Glutamatergic neuron (in vitro differentiated cells): ENCODE measurements at places on chromosomes 11 and 22. TPM values are rescaled to one million over a fixed set of nuclear protein-coding genes. Genes with fewer than 3 reads are reported as not detected.

- no peaks in the 10 kb centered on the region for H3K27me3 ChIP-seq
- H3K36me3 ChIP-seq, result no peaks in the 10 kb centered on the region
- no peak for DNase-seq
- H3K4me1 ChIP-seq, result no peaks in the 10 kb centered on the region
- H3K4me3 ChIP-seq, result no peak overlapping the region
Observed at GRCh38 chr11:111209543-111210355, 35.8 kb upstream of the POU2AF2 start.

- H3K27ac ChIP-seq, result no peak overlapping the region
- peaks cover 36% of the 10 kb centered on the region for H3K4me1 ChIP-seq
- peaks cover 2% of the 10 kb centered on the region for H3K27me3 ChIP-seq
- no peaks in the 10 kb centered on the region for H3K36me3 ChIP-seq
- DNase-seq, result no peak
Observed at GRCh38 chr22:35568751-35569739, 28.4 kb downstream of the RASD2 start.

DNA sequence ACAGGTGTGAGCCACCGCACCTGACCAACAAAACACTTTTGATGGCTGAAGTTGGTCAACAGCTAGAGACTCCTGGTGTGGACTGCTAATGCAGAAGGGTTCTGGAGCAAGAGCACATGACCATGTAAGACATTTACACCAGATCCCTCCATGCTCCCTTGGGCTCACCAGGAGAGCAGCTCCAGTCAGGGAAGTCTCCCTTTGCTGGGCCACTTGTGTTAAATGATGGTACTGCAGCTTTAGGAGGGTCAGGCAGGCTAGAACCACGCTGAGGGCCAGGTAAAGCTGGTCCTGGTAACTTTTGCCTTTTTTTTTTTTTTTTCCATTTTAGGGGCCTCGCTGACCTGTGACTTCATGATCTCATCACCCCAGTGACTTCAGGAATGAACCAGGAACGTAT, 146.4 kb downstream of the FBXO7 start:
- no peak overlapping the region for H3K27ac ChIP-seq
- H3K27me3 ChIP-seq, result peaks cover 5% of the 10 kb centered on the region
- H3K36me3 ChIP-seq, result peaks cover 4% of the 10 kb centered on the region
- H3K4me1 ChIP-seq, result peaks cover 4% of the 10 kb centered on the region
- no peak overlapping the region for H3K4me3 ChIP-seq

GRCh38 chr11:73652856-73653559, 6.6 kb downstream of the PLEKHB1 start:
- DNase-seq, result no peak
- no peaks in the 10 kb centered on the region for H3K36me3 ChIP-seq
- H3K27me3 ChIP-seq, result peaks cover 5% of the 10 kb centered on the region
- no peak overlapping the region for H3K4me3 ChIP-seq

- peak; percentile 71 for DNase-seq
- H3K27ac ChIP-seq, result no peak overlapping the region
- H3K27me3 ChIP-seq, result peaks cover 6% of the 10 kb centered on the region
- H3K4me1 ChIP-seq, result peaks cover 5% of the 10 kb centered on the region
- H3K36me3 ChIP-seq, result no peaks in the 10 kb centered on the region
Observed at GRCh38 chr11:59668188-59668949, 468 bp downstream of the PATL1 start.

- peaks cover 14% of the 10 kb centered on the region for H3K27me3 ChIP-seq
- no peaks in the 10 kb centered on the region for H3K36me3 ChIP-seq
- peaks cover 9% of the 10 kb centered on the region for H3K4me1 ChIP-seq
- no peak overlapping the region for H3K4me3 ChIP-seq
- no peak overlapping the region for H3K27ac ChIP-seq
Observed at GRCh38 chr11:117564321-117564720, 232.7 kb downstream of the DSCAML1 start.

DNA sequence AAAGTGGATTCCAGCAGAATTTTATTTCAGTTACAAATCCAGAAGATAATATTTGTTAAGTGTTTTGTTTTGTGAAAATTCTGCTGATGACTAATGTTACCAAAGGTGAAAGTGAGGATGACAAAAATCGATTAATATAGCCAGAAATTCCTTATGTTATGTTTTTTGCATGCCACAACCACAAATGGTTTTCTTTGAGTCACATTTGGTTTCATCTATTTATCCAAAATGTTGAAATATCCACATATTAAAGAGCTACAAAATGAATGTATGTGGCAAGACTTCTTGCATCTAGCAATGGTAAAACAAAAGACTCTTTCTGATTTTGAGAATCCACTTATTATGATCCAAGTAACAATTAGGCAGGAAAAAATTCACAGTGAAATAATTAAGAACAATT, 150.1 kb upstream of the LRRC4C start:
- no peaks in the 10 kb centered on the region for H3K4me1 ChIP-seq
- no peak overlapping the region for H3K27ac ChIP-seq
- H3K27me3 ChIP-seq, result no peaks in the 10 kb centered on the region
- no peaks in the 10 kb centered on the region for H3K36me3 ChIP-seq

The B3GAT1 gene
- total RNA-seq, result 240 TPM

GRCh38 chr22:50481440-50482106, at the start of gene ADM2:
ADM2 (plus strand) TSS chr22:50481543; CDS start chr22:50481848, 305 bp downstream.
- peaks cover 21% of the 10 kb centered on the region for H3K27me3 ChIP-seq
- peak within 1 kb of the TSS; percentile 78 for H3K4me3 ChIP-seq
- no peaks in the 10 kb centered on the region for H3K36me3 ChIP-seq
- peaks cover 10% of the 10 kb centered on the region for H3K4me1 ChIP-seq

DNA sequence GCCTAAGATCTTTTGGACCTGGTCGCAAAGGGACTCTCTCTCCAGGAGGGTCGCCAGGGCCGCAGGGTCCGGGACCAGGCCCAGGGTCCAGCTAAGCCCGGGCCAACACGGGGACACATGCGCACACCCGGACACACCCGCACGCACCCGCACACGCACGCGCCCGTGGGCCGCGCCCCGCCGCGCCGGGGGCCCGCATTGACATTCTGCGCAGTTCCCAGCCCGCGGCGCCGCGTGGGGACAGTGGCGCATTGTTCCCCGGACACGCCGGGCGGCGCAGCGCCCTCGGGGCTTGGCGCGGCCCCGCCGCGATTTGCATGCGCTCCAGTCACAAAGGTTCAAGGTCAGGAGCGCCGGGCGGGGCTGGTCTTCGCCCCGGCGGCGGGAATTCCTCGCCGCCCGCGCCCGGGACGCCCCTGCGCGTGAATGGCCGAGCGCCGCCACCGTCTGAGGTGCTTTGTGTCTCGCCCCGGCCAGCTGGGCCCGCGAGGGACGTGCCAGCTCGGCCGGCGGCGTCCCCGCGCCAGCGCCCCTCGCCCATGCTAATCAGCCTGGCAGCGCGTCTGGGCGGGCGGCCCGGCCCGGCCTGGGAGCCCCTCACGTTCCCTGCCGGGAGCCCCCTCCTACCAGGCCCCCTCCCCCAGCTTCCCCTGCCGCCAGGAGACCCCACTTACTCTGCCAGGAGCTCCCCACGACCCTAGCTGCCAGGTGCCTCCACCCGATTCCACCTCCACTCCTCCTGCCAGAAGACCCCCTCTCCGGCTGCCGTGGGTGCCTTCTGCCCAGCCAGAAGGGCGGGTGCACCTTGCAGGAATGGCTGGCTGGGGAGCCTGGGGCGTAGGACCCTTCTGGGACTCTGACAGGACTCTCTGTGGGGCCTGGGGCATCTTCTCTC, 50.5 kb upstream of the WNT7B start:
- H3K36me3 ChIP-seq, result no peaks in the 10 kb centered on the region
- H3K27me3 ChIP-seq, result peaks cover 13% of the 10 kb centered on the region
- no peak for DNase-seq
- H3K4me3 ChIP-seq, result peak overlapping the region; percentile 52
- no peak overlapping the region for H3K27ac ChIP-seq

DNA sequence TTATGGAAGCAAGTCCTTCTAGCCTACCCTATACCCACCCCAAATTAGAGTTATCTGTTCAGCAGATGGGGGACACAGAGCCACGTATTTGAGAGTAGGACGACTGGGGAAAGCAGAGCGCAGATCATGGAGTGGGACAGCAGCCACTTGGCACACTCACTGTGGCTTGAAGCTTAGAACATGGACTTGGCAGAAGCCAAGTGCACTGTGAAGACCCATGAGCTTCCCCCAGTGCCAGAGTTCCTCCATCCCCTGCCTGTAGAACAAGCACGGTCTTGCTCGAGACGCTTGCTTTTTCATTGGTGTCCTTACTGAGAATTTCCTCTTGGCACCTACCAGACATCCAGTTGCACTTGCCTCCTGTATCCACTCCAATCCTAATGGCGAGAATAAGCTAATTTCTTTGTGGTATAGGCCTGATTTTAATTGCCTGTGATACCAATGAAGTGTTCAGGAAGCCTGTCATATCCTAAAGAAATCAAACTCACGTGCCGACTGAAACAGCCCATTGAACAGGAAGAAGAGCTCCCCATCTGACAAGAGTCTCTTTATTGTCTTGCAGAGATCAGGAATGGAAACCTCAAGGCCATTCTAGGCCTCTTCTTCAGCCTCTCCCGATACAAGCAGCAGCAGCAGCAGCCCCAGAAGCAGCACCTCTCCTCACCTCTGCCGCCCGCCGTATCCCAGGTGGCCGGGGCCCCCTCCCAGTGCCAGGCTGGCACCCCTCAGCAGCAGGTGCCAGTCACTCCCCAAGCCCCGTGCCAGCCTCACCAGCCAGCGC, 166.9 kb downstream of the NAV2 start:
- no peaks in the 10 kb centered on the region for H3K27me3 ChIP-seq
- no peaks in the 10 kb centered on the region for H3K36me3 ChIP-seq
- no peak overlapping the region for H3K4me3 ChIP-seq
- no peak for DNase-seq
- no peaks in the 10 kb centered on the region for H3K4me1 ChIP-seq

GRCh38 chr11:1890856-1891830, 552 bp downstream of the PRR33 start:
- H3K4me1 ChIP-seq, result no peaks in the 10 kb centered on the region
- no peak overlapping the region for H3K27ac ChIP-seq
- no peak overlapping the region for H3K4me3 ChIP-seq
- H3K36me3 ChIP-seq, result no peaks in the 10 kb centered on the region

DNA sequence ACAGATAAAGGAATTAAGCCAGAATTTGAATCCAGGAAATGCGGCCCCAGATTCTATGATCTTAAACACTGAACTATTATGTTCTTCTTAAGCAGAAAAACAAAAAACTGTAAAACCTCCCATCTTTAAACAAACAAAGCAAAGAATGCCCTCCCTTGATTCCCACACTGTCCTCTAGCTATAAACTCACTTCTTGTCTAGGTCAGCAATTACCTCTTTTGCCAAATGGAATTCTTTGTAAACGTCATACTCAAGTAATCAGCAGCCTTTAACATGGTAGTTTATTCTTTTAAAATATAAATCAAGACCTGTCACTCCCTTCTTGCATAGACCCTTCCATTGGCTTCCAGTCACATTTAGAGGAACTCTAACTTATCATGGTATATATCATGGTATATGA, 958.9 kb upstream of the CNTN5 start:
- no peak for DNase-seq
- H3K27me3 ChIP-seq, result no peaks in the 10 kb centered on the region
- no peak overlapping the region for H3K4me3 ChIP-seq
- H3K4me1 ChIP-seq, result no peaks in the 10 kb centered on the region
- H3K27ac ChIP-seq, result no peak overlapping the region

The OLFML1 gene
- total RNA-seq, result not detected

- H3K4me3 ChIP-seq, result no peak overlapping the region
- H3K4me1 ChIP-seq, result peaks cover 3% of the 10 kb centered on the region
- peaks cover 7% of the 10 kb centered on the region for H3K36me3 ChIP-seq
- DNase-seq, result no peak
- H3K27ac ChIP-seq, result no peak overlapping the region
- H3K27me3 ChIP-seq, result peaks cover 2% of the 10 kb centered on the region
Observed at GRCh38 chr11:69422645-69423044, 58.8 kb upstream of the LINC01488 start.

- no peak for DNase-seq
- no peak overlapping the region for H3K27ac ChIP-seq
- H3K27me3 ChIP-seq, result peaks cover 15% of the 10 kb centered on the region
- H3K36me3 ChIP-seq, result no peaks in the 10 kb centered on the region
- H3K4me1 ChIP-seq, result peaks cover 4% of the 10 kb centered on the region
Observed at GRCh38 chr22:44384563-44385295, 72.0 kb upstream of the SHISAL1 start.

DNA sequence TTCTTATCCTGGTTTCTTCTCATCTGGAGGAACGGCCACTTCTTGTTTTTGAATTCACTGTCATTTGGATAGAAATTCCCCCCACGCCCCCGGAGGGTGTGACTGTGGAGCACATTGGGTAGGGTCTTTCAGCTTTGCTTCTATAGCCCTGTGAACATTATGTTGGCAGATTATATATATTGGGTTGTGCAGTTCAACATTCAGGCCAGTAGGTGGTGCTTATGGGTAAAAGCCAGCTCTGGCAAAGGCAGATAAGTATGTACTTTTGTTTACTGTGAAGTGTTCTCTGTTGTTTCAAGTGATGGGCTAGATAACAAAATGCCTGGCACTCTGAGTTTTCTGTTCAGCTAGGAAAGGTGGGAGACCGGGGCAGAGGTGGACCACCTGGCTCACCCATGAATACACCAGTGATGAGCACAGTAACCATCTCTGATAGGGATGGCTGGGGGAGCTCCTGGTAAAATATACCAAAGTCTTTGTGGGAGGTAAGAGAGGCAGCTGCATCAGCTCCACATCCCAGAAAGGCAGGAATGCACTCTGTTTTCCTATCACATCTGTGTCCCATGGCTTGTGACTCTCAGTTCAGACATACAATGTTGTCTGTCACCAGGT, 1348.2 kb upstream of the RAG2 start:
- no peaks in the 10 kb centered on the region for H3K4me1 ChIP-seq
- no peaks in the 10 kb centered on the region for H3K27me3 ChIP-seq
- H3K27ac ChIP-seq, result no peak overlapping the region
- H3K4me3 ChIP-seq, result no peak overlapping the region

DNA sequence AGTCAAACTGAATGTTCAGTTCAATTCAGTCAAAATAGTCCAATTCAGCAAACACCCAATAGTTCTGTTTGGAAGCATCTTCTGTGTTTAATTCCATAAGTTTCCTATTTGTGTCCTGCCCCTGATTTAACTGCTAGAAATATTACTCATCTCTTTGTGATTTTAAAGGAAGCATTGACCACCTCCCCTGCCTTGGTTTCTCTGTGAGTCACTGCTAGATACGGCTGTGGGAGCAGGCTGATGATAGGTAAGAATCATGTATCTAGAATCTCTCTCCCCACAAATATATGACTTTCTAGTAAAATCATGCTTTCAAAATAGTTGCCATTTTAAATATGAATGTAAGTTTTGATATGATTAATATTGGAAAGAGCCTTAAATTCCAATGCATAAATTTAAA, 888.5 kb downstream of the NTM start:
- H3K36me3 ChIP-seq, result no peaks in the 10 kb centered on the region
- H3K27me3 ChIP-seq, result no peaks in the 10 kb centered on the region
- no peak overlapping the region for H3K27ac ChIP-seq
- no peaks in the 10 kb centered on the region for H3K4me1 ChIP-seq
- no peak overlapping the region for H3K4me3 ChIP-seq
- DNase-seq, result no peak

- no peak for DNase-seq
- no peak overlapping the region for H3K4me3 ChIP-seq
- peaks cover 2% of the 10 kb centered on the region for H3K4me1 ChIP-seq
- no peaks in the 10 kb centered on the region for H3K27me3 ChIP-seq
- H3K36me3 ChIP-seq, result no peaks in the 10 kb centered on the region
Observed at GRCh38 chr11:118290923-118291322, 13.6 kb upstream of the CD3E start.

The SLC22A25 gene
- total RNA-seq, result not detected

The OR6A2 gene
- total RNA-seq, result 0.56 TPM

GRCh38 chr11:117569911-117570310, 227.1 kb downstream of the DSCAML1 start:
- DNase-seq, result no peak
- H3K27ac ChIP-seq, result no peak overlapping the region
- H3K4me1 ChIP-seq, result peaks cover 6% of the 10 kb centered on the region
- no peak overlapping the region for H3K4me3 ChIP-seq
- no peaks in the 10 kb centered on the region for H3K36me3 ChIP-seq

GRCh38 chr11:65611028-65611757, 2.8 kb downstream of the MAP3K11 start:
- H3K27ac ChIP-seq, result no peak overlapping the region
- no peaks in the 10 kb centered on the region for H3K36me3 ChIP-seq
- H3K27me3 ChIP-seq, result peaks cover 11% of the 10 kb centered on the region
- peaks cover 19% of the 10 kb centered on the region for H3K4me1 ChIP-seq
